ENCODE measurements at places on chromosomes 4 and X.
A peak's percentile ranks its signal among the peaks of the same experiment; 100 is the strongest.

GRCh38 chr4:147447786-147448185 is 33.1 kb upstream of the EDNRA start:
- DNase-seq: no peak

- DNase-seq: no peak
Observed at GRCh38 chr4:25524663-25525062, 131.0 kb upstream of the SLC34A2 start.

GRCh38 chr4:57426779-57427395 is 316.7 kb upstream of the IGFBP7 start:
- no peak for DNase-seq

DNA sequence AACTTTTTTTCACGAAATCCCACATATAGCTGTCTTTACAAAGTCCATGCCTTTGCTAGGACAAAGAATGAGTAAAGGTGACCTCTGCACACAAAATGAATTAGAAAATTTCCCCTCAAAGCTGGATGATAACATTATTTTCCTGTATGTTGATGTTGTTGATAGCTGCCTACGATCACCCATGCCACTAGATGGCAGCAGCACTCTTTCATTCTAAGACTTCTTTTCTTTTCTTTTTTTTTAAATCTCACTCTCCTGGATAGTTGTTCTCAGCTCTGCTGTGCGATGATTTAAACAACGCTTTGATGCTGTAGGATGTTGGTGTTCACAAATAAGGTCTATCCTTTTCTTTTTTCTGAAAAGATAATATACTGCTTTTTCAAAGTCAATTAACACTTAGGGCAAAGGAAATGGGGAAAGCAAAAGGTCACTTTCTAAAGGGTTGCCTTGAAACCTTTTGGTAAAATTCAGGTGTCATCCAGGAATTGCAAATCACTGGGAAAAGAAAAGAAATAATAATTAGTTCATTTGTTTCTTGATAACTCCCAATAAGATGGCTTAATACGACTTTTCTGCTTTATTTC is 266.8 kb downstream of the C4orf33 start:
- DNase-seq: no peak

DNA sequence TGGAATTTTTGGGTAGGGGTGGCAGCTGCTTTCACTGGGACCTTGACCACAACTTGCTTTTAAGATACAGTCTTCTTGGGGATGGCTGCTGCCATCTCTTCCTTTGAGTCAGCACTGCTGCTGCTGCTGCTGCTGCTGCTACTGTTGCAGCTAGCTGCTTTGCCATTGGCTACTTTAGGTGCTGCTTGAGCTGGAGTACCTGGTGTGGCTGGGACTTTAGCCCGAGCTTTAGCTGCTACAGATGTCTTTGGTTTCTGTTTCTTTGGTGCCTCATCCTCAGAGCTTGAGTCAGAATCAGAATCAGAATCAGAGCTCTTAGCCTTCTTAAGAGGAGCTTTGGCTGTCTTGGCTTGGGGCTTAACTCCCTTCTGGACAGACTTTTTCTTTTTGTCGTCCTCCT is 52.2 kb downstream of the FAM9B start:
- DNase-seq: no peak

GRCh38 chr4:120509222-120509621 is 413.3 kb downstream of the PRDM5 start:
- no peak for DNase-seq

DNA sequence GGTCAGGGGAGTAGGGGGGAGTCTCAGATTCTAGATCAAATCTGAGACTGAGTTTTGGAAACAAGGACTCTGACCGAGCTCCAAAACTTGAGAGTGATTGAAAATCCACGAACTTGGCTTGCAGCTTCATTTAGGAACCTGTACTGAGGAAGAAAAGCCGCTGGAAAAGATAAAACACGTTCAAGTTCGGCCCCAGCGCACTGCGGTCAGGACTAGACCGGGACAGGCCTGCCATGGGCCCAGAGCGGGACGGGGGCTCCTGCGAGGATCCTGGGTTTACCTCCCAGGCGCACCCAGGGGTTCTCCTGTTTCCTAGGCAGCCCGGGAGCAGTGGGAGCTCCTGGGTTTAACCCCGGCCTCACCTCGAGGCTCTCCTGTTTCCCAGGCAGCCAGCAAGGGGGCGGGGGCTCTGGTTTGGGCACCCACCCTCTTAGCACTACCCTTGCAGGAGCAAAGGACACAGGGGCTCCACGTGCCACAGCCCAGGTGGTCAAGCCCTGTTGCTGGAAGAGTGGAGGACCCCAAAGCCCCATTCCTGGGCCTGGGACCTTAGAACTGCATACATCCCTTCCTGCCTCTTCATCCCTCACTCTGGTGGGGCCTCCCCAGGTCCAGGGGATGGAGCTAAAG is 74.5 kb downstream of the ABLIM2 start:
- DNase-seq: no peak

- DNase-seq: no peak
Observed at GRCh38 chr4:21067351-21067750, 367.1 kb downstream of the PACRGL start.

GRCh38 chr4:20381005-20381404 is 129.3 kb downstream of the SLIT2 start:
- no peak for DNase-seq

DNA sequence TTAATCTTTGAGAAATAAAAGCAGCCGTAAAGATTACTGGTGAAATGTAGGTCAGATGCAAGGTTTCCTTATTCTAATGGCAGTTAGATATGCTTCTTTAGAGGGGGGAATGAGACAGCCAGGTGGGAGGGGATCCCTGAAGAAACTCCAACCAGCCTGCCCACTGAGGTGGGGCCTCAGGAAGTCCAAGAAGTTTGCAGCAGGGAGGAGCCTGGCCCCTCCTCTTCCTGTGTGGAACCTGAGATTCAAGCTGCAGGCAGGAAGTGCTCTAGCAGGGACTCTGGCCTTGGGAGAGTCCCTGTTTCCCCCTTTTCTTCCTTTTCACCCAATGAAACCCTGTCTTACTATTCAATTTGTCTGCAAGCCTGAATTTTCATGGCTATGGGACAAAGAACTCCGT is 101.4 kb upstream of the SLITRK2 start:
- DNase-seq: no peak

DNA sequence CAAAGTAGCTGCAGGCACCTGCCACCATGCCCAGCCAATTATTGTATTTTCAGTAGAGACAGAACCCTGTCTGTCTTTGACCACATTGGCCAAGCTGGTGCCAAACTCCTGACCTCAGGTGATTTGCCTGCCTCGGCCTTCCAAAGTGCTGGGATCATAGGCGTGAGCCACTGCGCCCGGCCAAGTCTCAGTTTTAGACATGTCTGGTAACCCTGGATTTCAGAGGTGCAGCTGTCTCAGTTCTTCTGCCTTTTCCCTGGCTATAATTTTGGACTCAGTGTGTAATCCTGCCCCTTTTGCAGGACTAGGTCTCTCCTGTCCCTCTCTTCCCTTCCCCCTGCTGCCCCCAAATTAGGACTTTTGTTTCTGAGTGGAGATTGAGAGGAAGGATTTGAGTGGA is 46.6 kb downstream of the FAM193A start:
- DNase-seq: no peak

- DNase-seq: no peak
Observed at GRCh38 chr4:82638479-82638878, 76.7 kb upstream of the TMEM150C start.

- no peak for DNase-seq
Observed at GRCh38 chrX:69430785-69431184, 73.3 kb upstream of the NALF2 start.

DNA sequence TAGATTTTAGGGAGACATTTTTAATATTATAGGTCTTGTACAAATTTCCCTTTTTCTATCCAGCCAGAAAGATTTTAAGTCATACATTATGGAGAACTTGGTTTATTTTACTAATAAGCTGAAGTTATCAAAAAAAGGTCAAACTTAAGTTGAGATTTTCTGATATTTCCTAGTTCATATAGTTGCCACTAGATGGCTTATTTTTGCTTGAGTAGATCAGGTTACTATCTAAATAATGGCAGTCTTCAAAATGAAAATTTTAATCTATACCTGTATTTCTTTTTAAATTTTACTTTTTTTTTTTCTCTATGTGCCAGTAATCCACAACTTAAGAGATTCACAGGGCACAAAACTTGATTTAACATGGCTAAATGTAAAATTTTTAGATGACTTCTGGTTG is 52.3 kb downstream of the USP9X start:
- DNase-seq: no peak

DNA sequence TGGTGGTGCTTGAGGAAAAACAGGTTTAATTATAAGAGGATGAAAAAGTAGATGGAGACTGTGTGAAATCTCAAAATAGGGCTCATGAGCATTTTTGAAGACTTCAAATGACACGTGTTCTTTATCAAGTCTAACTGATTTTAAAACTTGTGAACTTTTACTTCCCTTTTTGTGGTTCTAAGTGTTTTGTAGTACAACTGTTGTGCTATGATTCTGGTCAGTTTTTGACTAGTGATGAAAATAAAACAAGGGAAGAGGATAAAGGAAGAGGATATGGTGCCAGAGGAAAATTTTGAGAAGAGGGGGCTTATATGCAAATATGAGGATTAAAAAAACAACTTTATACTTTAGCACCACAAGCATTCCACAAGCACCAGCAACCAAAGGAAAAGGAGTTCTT is 644.0 kb downstream of the RPA4 start:
- no peak for DNase-seq

DNA sequence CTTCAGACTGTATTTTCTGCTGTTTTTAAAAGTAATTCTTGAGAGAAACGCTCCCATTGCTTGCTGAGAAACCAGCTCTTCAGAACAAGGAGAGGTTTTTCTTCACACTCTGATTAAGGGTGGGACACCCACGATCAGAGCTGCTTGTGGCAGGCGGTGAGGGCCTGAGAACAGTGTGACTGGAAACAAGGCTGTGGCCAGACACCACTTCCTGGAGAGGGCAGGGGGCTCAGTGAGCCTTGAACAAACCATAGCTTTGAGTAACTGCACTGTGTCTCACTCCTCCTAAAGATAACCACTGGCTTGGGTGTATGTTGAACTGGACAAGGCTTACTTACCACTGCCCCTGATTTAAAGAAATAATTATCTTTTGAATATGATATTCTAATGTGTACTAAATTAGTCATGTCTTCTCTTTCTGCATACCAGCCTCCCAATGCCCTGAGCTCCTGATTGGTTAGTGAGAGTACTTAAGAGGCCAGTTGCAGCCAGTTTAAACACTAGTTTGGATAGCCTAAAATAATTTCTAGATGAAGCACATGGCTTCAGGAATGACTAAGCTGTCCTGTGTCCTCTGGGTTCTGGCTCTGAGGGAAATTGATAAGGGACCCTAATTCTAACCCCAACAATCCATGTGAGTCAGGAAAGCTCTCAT is 3.7 kb upstream of the GPR82 start:
- peak; percentile 2 for DNase-seq

DNA sequence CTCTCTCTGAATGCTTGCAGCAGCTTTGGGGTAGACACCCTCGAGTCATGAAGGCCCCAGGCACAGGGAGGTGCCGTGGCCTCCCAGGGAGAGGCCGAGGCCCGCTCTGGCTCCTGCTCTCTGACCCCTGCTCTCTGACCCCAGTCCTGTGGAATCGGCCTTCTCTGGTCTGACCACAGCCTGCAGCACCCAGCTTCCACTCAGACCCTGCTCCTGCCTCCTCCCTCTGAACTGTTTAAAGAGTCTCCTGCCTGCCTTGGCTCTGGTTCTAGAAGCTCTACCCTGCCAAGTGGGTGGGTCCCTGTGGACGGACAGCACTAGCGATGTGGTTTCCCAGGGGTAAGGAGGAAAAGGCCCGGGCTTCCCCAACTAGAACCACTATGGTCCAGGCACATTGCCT is 78.2 kb upstream of the TMEM150C start:
- DNase-seq: no peak

DNA sequence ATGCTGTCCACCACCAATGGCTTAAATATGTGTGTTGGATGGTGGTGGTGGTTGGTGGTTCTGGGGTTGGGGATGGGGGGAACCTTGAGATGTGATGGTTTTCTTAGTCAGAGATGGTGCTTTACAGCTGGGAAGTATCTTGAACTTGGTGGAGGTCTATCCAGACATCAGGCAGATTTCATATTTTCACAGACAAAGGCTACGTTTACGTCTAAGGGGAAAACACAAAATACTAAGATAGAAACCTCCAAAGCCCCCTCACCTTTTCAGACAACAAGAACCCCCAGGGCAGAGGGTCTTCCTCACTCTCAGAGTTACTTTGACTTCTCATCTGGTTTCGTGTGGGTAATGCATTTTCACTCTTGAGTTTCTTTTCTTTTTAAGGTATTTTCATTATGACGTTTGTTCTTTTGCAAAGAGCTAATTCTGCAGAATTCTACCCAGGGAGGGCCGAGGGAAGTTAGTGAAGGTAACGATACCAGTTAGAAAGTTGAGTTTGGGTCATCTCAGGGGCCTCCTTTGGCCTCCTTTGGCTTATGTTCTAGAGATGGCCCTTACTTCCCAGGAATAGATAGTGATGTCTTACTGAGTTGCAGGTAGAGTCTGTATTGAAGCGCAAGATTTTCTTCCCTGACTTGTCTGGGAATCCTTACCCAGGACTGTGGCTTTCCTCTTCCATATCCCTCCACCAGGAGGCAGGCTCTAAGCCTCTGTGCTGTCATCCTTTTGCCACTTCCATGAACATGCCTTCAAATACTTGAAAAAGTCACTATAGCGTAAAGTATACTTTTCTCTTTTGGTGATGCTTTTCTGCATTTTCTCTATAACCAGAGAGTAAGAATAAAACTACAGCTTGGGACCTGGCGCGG is 31.9 kb downstream of the RHOH start:
- DNase-seq: no peak

DNA sequence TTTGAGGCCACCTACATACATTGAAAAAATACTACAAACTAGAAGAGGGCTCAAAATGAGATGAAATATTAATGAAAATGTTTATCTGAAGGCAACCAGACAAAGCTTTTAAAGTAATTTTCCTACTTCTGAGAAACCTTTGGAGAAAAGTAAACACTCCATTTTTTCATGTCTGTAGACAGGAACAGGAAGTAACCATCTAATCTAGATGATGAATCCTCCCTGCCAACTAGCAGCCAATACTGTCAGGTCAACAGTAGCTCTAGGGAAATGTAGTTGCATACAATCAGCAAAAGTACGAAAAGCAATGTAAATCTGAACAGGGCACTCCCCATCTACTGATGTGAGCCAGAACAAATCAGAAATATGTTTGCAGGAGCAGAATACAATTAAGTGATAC is 49.0 kb downstream of the AMMECR1 start:
- DNase-seq: no peak

DNA sequence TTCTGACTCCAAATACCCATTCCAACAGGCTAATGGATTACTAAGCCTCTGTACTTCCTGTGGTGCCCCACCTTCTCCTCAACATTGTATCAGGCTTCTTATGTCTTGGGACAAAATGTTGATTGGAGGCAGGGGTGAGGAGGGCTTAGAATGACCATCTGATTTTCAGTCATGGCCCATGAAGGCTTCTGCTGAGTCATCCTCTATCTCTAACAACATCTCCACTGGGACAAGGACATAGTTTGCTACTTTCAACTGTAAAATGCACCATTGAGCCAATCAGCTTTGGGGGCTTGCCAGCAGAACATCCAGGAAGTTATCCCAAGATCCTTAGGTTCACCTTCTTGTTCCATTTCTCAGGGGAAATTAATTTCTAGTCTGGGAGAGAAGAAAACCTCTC is 29.5 kb downstream of the MAGEB17 start:
- no peak for DNase-seq

- no peak for DNase-seq
Observed at GRCh38 chr4:11297201-11297600, 131.5 kb downstream of the HS3ST1 start.

GRCh38 chr4:56183344-56183959 is 203.8 kb downstream of the AASDH start:
- DNase-seq: no peak

GRCh38 chrX:6959006-6959405 is 188.5 kb upstream of the STS start:
- DNase-seq: no peak
